ENCODE measurements at places on chromosomes 3 and 15.

DNA sequence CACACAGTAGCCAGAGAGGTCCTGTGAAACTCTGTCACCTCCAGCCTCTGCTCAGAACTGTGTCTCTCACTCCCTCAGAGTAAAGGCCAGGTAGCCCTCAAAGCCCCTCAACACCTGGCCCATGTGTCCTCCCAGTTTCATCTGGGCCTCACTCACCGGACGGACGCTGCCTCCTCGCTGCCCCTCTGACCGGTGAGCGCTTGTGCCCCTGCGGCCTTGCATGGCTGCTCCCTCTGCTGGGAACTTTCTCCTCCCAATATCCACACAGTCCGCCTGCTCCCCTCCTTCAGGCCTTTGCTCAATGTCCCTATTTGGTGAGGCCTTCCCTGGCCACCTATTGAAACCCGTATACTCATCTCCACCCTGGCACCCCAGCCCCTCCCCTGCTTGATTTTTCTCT, 36.8 kb upstream of the TRH start:
- DNase-seq = no peak

DNA sequence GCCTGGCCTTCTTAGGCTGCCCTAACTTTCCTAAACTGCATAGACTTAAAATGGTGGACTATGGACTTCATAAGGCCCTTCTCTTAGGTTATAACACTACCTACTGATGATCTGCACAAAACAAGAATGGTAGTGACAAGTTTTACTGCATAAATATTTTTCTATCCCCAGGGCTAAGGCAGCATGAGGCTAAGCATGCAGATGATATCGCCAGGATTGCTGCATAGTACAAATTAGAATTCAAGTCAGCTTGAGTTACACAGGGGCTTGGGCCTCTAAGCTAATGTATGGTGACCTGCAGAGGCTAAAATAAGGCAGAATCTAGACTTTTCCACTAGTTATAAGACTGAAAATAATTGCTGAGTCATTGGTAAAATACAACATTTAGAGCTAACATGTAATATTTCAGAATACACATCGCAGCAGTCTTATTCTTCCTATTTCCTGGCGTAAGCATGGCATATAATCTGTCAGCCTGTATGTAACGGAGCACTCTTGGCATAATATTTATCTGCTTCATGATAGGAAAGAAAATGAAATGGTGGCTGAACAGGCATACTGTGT, 15.3 kb upstream of the RBMS3 start:
- no peak for DNase-seq

DNA sequence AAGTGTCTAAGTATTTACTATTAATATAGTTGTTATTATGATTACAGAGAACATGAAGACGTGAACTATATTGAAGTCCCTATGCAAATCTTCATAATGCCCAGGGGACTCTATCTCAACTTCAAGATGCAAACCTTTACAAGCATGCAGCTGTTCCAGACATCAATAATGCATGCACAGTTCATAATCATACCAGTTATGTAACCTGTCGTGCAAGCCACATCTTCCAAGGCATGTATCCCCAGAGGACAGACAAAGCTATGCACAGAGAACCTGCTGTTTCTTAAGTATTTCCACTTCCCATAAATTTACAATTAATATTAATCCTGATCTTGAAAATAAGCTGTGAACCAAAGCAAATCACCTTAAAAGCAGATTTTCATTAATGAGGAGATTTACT, 534.1 kb downstream of the TUSC7 start:
- no peak for DNase-seq

DNA sequence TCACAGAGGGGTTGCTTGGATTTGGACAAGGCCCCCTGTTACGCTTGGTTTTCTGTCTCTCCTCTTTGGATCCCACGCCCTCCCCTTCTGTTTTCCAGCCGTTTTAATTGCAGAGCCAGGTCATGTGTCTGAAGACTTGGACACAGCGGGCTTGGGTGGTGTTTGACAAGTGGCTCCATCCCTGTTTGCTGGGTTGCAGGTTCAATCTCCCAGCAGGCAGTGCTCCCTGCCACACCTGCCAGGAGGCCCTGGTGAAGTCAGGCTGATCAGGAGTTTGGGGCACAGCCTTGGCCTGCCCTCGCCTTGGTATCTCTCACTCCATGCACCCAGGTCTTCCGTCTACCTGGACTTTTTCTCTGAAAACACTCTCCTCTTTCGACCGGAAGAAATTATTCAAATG, 59.0 kb downstream of the PLXNA1 start:
- DNase-seq = no peak

- no peak for DNase-seq
Observed at GRCh38 chr3:13223574-13224237, 150.5 kb upstream of the IQSEC1 start.

DNA sequence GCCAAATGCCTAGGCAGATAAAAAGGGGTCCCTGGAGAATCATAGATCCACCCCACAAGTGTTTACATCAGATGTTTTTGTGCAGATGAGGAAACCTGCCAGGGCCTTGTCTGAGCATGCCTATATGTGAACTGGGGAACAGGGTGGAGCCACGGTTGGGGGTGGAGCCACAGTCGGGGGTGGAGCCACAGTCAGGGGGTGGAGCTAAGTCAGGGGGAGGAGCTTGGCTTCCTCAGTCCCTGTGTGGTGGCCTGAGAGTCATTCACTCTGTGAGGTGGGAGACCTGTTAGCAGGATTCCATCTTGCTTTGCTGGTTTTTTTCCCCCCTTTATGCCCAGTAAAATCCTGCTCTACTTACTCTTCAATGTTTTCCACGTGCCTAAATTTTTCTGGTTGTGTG, 57.8 kb upstream of the TGFBR2 start:
- no peak for DNase-seq

DNA sequence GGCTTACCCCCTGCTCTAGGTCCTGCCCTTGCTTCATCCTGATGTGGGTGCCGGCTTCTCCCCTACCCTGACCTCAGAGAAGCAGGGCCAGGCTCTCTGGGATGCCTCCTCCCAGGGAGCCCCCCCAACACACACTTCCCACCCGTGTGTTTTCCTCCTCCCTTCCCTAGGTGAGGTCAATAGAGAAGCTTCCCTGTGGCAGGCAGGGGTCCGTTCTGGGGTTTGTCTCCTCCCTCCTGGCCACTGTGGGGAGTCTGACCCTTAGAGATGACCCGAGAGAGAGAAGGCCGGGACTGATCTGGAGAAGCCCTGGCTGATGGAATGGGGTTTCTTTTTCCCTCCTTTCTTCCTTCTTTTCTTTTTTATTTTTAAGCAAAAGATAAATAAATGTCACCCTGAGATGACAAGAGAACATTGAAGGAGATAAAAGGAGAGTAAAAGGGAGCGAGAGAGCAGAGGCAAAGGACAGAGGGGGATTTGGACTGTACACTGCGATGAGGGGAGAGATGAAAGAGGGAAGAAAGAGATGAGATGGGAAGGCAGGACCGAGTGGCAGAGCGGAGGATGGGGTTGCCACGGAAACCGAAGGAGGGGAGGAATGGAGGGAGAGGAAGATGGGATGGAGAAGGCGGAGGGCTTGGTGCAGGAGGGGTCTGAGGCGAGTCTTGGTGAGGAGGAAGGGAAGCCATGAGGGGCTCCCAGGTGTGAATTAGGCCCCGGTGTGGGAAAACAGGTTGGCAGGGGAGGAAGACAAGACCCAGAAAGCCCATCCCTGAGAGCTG, 48.4 kb downstream of the IDH2 start:
- no peak for DNase-seq

- DNase-seq = no peak
Observed at GRCh38 chr3:30263238-30263924, 343.0 kb upstream of the TGFBR2 start.

DNA sequence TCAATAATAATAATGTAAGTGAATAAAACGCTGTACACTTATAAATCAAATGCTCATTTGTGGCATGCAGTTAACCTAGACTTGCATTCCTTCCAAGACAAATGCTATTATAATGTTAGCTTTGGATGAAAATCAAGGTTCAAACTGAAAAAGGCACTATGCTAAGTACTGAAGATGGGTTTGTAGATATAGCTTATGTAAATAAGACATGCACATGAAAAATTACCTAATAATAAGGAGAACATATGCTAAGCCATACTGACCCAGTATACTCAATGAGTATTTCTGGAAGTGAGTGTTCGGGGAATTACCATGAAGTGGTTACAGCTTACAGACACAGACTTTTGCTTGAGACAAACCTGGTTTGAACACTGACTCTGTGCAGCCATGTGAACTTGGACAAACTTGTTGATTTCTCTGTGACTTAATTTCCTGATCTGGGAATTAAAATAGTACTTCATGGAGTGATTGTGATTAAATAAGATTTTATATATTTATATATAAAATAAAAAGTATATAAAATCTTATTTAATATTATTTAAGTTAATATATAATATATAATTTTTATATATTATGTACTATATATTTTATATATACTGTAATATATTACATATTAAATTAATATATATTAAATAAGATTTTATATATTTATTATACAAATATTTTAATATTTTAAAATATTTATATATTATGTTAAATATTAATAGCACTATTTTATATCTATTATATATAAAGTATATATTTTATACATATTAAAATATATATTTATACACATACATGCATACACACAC, 159.2 kb downstream of the ZPLD1 start:
- DNase-seq = no peak

DNA sequence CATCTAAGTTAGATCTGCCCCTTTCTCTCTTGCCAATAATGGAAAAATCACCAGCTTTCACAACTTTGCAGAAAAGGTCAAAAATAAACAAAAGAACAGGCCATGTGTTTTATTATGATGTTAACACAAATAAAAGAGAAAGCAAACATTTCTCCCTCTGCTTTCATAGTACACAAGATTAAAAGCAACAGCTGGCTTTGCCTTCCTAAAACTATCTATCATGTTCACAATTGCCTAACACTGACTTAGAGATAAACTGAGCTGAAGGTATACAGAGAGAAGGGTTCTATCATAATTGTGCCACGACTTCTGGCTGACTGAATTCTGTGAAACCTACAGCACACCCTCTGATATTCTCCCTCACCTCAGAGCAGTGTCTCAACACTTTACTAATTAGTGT, 29.4 kb downstream of the AADAC start:
- DNase-seq = no peak

DNA sequence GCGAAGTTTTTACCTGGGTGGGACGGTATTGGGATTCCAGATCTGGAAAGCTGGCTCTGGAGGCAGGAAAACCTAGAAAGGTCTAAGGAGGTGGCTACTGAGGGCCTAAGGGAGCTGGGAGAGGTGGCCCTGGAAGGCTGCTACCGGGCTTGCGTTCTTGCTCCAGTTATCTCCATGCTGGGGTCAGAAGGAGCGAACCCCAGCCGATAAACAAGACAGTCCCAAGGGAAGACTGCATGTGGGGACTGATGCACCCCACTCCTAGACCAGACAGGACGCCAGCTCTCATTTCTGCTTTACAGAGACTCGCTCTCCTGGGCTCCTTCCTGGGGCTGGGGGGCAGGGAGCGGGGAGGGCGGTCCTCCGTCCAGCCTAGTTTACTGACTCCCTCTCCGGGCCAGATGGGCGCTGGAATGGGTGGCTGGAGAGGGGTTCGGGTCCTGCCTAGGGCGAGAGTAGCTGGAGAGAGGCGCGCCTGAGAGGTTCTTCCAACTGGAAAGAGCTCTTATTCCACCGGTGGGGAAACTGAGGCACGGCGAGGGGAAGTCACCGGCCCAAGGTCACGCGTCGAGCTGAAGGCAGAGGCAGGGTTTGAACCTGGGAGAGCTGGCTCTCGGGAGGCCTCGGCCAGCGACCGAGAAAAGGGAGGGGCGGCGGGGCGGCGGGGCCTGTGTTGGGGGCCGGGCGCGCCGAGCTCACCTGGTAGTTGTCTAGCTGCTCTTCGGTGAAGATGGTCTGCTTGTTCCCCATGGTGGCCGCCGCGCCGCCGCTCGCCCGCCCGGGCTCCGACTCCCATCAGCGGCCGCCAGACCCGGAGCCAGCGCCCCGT, 565 bp downstream of the CIB2 start:
- no peak for DNase-seq

DNA sequence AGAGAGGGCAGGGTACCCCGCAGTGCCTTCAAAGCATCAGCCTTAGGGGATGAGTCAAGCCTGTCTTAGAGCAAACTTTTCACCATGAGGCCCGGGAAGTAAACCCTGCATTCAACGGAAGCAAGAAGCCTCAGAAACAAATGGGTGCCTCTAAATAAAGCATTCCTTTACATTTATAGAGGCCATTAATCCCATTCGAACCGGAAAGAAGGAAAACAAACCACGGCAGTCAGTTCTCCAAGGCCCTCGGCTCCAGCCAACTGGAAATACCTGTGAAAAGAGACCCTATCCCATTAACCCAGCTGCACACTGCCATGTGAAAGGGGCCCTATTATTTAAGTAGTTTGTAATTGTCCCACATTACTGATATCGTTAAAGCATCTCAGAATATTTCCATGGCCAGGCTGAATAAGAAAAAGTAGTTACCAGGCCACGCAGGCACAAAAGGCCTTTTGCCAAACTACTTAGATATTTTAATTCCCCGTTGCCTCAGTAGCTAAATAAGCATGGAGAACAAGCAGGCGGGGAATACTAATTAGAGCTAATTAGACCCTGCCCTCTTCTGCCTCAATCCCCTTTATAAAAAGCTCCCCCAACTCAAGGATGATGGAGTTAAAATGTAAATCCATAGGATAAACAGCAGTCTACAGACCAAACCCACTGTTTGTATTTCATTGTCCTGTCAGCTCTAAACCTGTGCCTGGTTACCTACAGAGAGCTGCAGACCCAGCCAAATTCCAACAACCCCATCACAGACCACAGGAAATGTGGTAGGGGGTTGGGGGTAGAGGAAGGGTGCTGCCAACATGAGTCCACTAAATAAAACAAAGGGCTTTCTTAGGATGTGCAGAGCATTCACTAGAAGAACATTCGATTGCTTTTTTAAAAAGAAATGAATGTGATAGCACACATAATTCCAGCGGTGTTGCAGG, 4.1 kb downstream of the ITGB5 start:
- no peak for DNase-seq

GRCh38 chr15:84818261-84819131, 1.3 kb downstream of the ALPK3 start:
- DNase-seq = no peak

DNA sequence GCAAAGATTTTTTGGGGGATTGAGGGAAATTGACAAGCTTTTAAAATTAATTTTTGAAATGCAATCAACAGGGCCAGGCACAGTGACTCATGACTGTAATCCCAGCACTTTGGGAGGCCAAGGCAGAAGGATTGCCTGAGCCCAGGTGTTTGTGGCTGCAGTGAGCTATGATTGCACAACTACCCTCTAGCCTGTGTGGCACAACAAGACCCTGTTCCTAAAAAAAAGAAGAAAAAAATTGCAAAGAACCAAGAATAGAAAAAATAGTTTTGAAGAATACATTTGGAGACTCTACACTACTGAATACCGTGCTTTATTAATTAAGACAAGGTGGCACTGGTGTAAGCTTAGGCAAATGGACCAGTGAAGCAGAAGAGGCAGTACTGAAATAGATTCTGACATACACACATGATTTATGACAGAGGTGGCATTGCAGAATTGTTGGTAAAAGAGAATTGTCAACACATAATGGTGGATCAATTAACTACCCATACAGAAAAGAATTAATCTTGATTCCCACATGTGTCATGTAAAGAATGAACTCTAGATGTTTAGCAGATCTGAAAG, 443.3 kb upstream of the ATP11B start:
- DNase-seq = no peak

GRCh38 chr15:90623854-90624253, 93.3 kb upstream of the BLM start:
- no peak for DNase-seq

- no peak for DNase-seq
Observed at GRCh38 chr3:117074826-117075225, 365.2 kb downstream of the TUSC7 start.

GRCh38 chr3:18246336-18247060, 178.6 kb downstream of the SATB1 start:
- no peak for DNase-seq

GRCh38 chr3:101821503-101821902, 27.8 kb upstream of the NFKBIZ start:
- no peak for DNase-seq

GRCh38 chr3:64518496-64518895, 169.3 kb downstream of the ADAMTS9 start:
- no peak for DNase-seq

Measured in T-helper 2 cell treated with Interferon-gamma antibody and Interleukin-4, amounts not matched to agents 5 μg/mL and 100 μg/mL, for 36 hours (primary cell).